Stimulated activated CD4-positive, alpha-beta T cell treated with anti-CD3 and anti-CD28 coated beads, Interleukin-4, amount 100 ng/mL, for 48 hours (primary cell): ENCODE measurements at places on chromosomes 13 and 19.

- no peak for DNase-seq
Observed at GRCh38 chr19:887599-887998, 5.4 kb downstream of the MED16 start.

- DNase-seq = no peak
Observed at GRCh38 chr13:65653613-65654012, 1576.5 kb downstream of the PCDH9 start.

- DNase-seq = no peak
Observed at GRCh38 chr19:35143231-35143715, at the start of gene FXYD7. Gene FXYD7, plus strand, starts transcription at chr19:35143255. Its CDS starts 79 bp downstream, at chr19:35143334.

- no peak for DNase-seq
Observed at GRCh38 chr13:73985783-73986182, 148.4 kb downstream of the KLF12 start.

- DNase-seq = peak; percentile 41
Observed at GRCh38 chr19:4583961-4584669, 24.6 kb upstream of the SEMA6B start.

GRCh38 chr19:52507266-52507665 is 20.2 kb upstream of the ZNF808 start:
- DNase-seq = no peak

- DNase-seq = no peak
Observed at GRCh38 chr13:112231451-112232083, 144.6 kb upstream of the SPACA7 start.

GRCh38 chr19:8697671-8698432 is 743 bp downstream of the ACTL9 start:
- no peak for DNase-seq

GRCh38 chr13:45472171-45472705 is 7.5 kb downstream of the COG3 start:
- no peak for DNase-seq

DNA sequence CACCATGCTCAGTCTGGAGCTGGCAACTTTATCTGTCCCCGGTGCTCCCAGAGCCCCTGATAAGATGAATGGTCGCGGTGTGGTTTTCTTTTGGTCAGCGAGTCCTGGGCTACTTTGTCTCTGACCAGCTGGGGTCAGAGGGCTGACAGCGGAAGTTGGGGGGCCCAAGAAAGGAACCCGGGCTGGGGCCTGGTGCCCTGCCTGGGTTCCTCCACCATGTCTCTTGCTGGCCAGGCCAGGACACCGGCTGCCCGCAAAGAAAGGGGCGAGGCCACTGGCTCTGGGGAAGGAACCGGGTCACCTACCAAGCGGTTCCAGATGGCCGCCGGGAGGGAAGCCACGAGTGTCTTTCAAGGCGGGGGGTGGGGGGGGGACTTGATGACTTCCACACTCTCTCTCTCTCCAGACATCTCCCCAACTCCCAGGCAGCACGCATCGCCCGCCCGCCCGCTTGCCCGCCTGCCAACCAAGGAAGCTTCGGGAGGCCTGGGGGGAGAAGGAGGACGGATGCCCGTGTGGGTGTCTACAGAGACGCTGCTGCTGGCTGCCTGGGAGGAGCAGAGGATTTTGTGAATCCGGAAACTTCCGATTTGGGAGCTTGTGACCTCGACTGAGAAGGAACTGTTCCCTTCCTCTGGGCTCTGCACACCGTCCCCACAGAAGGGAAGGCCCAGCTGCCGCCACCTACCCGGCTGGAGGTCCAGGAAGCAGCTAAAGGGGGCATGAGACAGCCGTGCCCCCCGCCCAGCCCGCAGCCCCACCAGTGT is 1.1 kb downstream of the PIP5K1C start:
- DNase-seq = peak; percentile 27

DNA sequence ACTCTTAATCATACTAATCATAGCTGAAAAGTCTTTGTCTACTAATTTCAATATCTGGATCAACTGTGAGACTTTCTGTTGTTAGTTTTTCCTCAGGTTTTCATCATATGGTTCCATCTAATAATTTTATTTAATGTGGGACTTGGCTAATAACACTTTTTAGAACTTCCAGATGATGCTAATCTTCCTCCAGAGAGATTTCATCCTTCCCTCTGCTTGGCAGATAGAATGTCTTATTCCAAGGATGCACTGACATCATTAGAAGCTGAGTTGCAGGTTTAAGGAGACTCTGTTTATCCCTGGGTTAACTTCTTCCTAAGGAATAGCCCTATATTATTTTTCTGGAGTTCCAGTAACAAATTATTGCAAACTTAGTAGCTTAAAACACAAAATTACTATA is 325.6 kb downstream of the COG6 start:
- DNase-seq = no peak

GRCh38 chr19:56324436-56324835 is 9.8 kb upstream of the ZSCAN5A start:
- DNase-seq = no peak
